ENCODE measurements at places on chromosomes 2 and 18.

GRCh38 chr2:239169311-239170048 is 231.3 kb downstream of the HDAC4 start:
- no peak for DNase-seq

GRCh38 chr2:111897924-111898702 is at the start of gene MERTK:
TSS of gene MERTK (plus strand) at chr2:111898607. CDS start at chr2:111898736, 129 bp downstream.
- DNase-seq, result peak; percentile 63

DNA sequence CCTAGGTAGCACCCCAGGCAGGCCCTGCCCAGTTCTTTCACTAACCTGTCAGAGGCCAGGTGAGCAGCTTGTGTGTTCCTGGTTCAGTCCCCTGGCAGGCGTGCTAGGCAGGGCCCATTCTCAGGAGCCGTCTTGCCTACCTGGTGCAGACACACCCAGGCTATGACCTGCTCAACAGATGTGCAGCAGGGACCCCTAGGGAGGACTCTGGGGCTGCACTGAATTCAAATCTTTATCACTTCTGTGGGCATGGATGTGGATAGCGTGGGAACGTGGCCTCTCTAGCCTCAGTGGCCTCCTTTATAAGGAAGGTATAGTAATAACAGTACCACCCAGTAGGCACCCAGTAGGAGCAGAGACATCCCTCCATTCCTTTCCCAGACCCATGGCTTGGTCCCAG is 48.4 kb downstream of the PLEKHB2 start:
- DNase-seq, result no peak

GRCh38 chr2:65877331-65878010 is 445.1 kb upstream of the SPRED2 start:
- no peak for DNase-seq

- no peak for DNase-seq
Measured at GRCh38 chr2:58749041-58749440, 507.9 kb upstream of the FANCL start.

GRCh38 chr2:104919127-104919526 is 65.2 kb downstream of the POU3F3 start:
- no peak for DNase-seq

Data from stimulated activated CD4-positive, alpha-beta T cell treated with anti-CD3 and anti-CD28 coated beads, Interleukin-2, amount 100 ng/mL, for 48 hours (primary cell).